Stimulated activated CD4-positive, alpha-beta T cell treated with anti-CD3 and anti-CD28 coated beads, Interleukin-12 subunit alpha, Interleukin-12 subunit beta, amount 100 ng/mL, for 4 hours (primary cell): ENCODE measurements at places on chromosomes 4 and X.

GRCh38 chr4:821181-821591 lies 4.7 kb downstream of the CPLX1 start:
- DNase-seq, result no peak

- DNase-seq, result no peak
These were observed 550.9 kb upstream of the BOD1L1 start for GRCh38 chr4:14178421-14178820.

DNA sequence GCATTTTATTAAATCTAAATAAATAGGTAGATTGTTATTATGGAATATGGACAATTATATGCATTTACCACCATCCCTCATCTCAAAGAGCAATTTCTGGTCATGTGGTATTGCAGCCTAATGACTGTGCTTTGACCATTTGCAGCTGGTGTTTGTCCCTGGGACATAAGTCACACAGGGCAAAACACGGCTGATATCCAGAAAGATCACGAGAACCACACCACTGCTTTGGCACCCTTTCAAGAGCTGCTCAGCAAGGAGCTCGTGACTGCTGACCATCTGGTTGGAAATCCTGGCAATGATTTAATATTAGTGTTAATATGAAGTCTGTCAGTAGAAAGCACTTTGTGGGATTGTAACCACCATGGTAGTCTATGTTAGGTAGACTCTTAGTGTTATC lies 545.0 kb downstream of the GBA3 start:
- no peak for DNase-seq

- peak; percentile 20 for DNase-seq
These were observed 773 bp upstream of the VMA21 start for GRCh38 chrX:151396042-151396824.

DNA sequence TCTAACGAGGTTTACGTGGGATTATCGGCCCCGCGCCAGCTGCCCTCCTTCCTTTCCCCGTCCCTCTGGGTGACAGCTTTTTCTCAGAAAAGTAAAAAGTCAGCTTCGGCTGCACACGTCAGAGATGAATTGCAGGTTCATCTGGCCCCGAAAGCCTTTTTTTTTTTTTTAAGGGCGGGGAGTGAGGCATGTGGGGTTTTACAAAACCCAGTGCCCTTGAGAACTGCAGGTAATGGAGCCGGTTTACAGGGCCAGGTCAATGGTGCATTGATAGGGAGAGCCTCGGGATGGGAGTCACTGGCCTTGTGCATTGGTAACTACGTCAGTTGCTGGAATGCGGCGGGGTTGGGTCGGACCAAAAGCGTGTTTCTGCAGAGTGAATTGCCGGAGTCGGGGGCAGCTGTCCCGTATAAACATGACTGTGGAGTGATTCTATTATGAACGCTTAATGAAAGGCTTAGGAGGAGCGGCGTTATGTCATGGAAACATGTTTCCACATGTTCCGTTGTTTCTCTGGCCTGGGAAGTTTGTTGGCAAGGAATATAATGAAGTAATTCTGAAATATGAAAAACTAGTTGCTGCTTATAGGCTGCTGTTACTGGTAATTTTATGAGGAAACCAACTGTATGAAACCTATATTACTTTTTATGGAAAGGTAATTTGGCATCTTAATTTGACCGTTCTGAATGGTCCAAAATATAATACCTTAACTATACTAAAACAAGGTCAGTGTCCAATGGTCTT lies 1.1 kb downstream of the HSPA4L start:
- DNase-seq, result no peak

DNA sequence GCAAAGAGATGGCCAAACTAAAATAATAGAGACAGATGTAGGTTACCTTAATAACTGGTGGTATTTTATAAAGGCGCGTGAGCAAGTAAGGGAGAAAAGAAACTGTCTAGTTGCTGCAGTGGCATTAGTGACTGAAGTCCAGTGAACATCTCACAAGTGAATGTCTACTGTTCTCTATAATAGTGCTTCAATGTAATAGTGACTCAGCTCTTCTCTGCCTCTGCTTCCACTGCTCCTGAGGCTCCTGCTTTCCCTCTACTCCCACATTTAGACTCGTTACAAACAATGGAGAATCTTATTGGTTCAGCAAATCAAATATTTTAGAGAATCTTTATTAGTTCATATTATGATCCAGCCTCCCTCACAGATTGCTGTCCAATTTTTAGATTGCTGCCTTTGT lies 779.1 kb upstream of the HTR2C start:
- DNase-seq, result no peak

DNA sequence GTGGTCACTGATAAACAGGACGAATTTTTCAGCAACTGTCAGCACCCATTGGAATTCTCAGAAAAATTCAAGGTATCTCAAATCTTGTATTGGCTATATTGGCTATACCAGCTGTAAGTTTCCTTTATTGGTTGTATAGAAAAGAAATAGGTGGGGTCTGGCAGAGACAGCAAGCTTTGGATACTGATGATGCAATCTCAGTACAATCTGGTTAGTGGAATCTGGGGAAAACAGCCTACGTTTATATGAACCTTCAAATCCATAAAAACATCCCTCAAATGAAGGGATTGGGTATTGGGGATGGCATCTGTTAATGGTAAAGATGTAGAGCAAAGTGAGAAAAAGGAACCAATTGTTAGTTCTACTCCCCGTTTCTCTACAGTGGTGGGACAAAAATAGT lies 76.4 kb upstream of the MBNL3 start:
- no peak for DNase-seq

GRCh38 chrX:99184153-99184552 lies 1225.9 kb downstream of the PCDH19 start:
- DNase-seq, result no peak

DNA sequence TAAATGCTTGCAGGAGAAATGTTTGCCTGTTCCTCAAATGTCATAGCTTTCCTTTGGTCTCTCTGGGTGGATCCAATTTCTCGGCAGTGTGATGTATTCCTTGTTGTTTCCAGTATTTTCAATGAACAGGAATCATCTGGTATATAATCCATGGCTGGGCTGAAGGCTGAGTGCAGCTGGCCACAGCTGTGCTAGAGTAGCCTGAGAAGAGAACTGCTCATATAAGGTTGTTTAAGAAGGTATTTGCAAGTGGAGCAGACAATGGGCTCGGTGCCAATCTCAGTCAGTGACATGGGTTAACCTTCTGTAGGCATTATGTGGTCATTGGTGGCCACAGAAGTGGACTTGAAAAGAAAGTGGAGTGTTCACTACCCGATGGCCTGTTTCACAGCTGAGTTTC lies 390.3 kb downstream of the SPRY1 start:
- DNase-seq, result no peak

DNA sequence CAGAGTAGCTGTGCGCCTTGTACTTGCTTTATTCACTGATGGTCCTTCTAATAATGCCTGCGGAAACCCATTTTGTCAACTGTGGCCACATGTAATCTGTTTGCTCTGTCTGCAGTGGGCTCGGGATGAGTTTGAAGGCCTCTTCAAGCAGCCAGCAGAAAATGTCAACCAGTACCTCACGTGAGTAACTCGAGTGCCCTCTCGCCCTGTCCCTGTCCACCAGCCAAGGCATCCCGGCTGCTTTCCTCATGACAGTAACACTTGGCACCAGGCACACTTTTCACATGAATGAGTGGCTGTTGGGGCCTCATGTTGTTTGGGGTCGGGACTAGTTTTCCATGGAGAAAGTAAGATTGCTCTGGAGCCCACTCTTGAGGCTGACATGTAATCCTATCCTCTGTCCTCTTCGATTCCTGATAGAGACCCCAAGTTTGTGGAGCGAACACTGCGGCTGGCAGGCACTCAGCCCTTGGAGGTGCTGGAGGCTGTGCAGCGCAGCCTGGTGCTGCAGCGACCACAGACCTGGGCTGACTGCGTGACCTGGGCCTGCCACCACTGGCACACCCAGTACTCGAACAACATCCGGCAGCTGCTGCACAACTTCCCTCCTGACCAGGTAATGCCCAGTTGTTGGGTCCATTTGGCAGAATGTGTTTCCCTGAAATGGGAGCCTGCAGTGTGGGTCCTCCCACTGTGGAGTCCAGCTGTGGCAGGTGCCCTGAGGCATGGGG lies 8.8 kb upstream of the CDK16 start:
- DNase-seq, result no peak

- no peak for DNase-seq
These were observed 6.9 kb downstream of the ZDHHC9 start for GRCh38 chrX:129836827-129837226.

DNA sequence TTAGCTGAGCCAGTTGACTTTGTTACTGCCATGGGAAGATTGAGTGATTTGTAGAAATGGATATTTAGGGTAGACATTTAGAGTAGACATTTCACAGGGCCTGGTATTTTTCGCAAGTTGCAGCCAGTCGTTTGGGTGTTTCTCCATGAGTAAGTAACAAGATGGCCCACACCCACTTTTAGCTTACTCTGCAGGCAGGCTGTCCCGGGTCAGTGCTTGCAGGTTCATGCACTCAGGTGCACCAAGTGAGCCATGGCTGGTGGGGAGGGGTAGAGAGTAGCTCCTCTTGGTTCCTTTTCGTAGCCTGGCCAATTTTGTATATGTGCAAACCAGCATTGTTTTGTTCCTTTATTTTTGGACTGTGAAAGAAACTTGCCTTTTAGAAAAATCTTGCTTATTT lies 145.6 kb downstream of the POLA1 start:
- DNase-seq, result no peak

DNA sequence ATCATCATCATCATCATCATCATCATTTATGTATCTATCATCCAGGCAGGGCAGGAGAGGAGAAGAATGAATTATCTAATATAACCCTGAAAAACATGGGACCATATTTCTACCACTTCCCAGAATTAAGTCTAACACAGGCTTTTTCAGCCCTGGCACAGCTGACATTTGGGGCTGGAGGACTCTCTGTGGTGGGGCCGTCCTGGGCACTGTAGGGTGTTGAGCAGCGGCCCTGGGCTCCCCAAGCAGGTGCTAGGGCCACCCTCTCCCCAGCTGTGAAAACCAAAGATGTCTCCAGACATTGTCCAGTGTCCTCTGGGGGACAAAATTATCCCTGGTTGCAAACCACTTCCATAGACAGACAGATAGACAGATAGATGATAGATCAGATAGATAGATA lies 288.4 kb downstream of the CRLF2 start:
- no peak for DNase-seq

DNA sequence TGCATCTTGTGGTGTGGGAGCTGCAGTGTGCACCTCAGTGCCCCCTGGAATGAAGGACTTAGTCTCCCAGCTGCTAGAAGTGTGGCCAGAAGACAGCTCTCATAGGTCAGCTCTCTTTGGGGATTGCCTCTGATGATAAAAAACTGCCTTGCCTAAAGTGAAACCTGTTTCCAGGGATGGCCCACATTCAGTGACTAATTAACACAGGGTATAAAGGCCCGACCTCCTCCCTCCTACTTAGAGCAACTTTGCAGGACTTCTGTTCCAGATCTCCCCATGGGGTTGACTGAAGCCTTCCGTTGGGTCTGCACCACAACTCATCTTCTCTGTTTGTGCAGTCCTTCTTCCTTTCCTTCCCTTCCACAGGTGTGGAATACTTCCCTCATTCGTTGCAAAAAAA lies 53.2 kb downstream of the SPINK2 start:
- DNase-seq, result no peak

GRCh38 chr4:105709081-105709450 lies 482 bp downstream of the GSTCD start:
- DNase-seq, result no peak

DNA sequence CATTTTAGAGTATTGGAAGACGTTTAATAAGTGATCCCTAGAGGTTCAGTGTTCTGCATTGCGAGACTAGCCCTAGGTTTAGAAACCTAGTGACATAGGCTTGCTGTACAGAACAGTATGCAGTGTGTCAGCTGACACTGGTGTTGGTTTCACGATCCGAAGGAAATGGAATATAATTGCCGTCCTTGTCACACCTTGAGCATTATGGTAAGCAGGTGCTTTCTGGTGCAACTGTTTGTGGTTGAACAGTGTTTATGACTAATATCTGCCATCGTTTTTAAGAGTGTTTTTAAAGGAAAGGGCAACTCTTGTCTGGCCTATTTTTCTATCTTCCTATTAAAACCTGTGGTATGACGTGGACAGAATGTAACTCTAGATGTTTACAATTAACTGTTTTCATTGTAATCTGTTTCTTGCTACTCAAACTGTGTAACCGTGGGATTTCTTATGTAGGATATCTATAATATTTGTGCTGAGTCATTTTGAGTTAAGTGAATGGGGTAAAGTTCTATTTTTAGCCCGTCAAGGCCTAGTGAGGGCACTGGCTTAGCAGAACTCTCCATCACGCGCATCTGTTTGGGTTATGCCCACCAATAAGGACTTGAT lies 53.8 kb upstream of the TBC1D14 start:
- no peak for DNase-seq

- no peak for DNase-seq
These were observed 11.3 kb upstream of the BTC start for GRCh38 chr4:74805601-74806000.

DNA sequence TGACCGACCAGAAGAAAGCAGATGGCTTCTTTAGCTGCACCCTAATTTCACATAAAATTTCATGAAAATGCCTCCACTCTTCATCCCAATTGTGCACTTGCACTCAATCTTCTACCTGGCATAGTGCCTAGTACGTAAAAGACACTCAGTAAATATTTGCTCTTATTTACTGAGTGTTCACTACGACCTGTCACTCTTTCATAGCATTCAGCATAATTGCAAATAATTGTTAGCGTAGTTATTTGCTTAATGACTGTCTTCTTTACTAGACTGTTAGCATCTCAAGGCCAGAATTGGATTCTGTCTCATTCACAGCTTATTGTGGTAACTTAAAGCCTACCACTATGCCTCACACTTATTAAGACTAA lies 130.2 kb downstream of the ENOX2 start:
- DNase-seq, result no peak

DNA sequence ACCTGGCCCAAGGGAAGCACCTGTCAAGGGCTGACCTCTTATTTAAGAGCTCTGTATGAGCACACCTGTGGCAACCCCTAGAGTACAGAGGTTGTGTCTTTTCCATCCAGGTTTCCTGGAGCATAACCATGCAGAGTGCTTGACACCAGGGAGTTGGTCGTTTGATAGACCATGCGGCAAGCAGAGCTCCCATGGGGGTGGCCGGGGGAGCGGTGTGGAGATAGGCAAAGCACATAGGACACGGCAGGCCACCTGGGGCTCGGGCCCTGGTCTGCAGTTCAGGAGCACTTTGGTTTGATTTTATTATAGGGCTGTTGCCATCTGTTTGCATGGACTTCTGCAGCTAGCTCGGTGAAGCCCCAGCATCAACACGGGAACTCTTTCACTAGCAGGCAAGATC lies 95.0 kb upstream of the MTM1 start:
- DNase-seq, result no peak

DNA sequence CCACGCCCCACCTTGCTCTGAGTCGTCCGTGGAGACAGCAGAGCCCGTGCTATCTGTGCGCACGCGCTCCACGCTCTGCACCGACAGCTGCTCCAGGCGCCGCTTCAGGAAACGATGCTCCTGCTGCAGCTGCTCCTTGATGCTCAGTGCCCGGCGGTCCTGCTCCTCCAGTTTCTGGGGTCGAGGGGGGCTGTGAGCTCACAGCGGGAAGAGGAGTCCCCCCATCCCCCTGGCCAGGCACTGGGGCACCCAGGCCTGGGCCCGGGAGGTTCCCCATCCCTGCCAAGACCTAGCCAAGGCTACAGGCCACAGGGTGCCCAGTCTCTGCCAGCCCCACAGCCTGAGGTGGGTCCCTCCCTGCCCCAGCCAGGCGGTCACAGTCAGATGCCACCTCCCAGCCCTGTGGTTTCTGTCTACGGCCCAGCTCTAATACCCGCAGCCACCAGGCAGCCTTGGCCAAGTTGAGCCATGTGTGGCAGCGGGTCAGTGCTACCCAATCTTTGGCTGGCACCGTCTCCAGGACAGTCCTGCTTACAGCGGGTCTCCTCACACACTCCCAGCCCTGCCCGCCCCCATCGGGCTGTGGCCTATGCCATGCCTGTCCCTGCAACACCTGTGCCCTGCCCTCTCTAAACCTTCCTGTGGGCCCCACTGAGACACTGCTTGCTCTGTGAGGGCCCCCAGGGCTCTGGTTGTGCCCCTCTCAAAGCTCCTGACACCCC lies 9.3 kb upstream of the HAUS3 start:
- DNase-seq, result no peak
